NCI-H2171 (cell line): ENCODE measurements at places on chromosomes 7 and 10.

- no peak for DNase-seq
These were observed 23.4 kb downstream of the IRF5 start for GRCh38 chr7:128961030-128961659.

- DNase-seq = no peak
These were observed 167.7 kb upstream of the PPP1R3A start for GRCh38 chr7:114086537-114086913.

DNA sequence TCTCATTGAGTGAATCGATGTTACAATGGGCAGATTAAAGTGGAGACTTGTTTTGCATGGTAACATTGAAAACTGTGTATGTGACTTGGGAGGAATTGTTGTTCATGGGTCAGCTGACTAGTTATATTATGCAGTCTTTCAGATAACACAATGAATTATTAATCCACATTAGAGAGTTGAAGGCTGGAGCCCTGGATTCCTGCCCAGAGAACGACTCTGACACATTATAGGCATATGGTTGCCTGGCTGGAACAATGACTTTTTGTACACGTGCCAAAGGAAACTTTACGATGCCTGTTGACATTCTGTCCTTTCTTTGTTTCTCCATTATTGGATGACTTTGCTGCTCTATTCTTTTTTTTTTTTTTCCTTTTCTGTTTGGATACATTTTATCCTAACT, 52.3 kb upstream of the TMEM229A start:
- peak; percentile 26 for DNase-seq

- DNase-seq = peak; percentile 8
These were observed 25.2 kb downstream of the LOXL4 start for GRCh38 chr10:98242823-98243222.

GRCh38 chr7:8200316-8200715, 61.7 kb downstream of the ICA1 start:
- no peak for DNase-seq

DNA sequence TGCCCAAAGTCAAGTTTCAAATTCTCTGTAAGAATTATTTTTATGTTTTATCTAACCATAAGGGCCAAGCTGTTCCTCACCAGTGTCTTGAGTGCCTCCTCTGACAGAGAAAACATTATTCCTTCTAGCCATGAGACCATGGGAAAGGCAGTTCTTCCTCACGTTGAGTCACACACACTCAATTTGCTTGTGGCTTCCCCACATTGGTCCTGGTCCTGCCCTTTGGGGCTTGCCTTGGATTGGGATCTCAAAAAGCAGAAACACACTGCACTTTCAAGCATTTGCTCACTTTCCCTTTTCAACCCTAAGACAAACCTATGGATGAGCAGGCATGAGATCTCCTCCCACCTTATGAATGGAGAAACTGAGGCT, 248.3 kb upstream of the IGFBP3 start:
- no peak for DNase-seq
